Mesangial cell (primary cell): ENCODE measurements at places on chromosomes 2 and 18. TPM values are rescaled to one million over a fixed set of nuclear protein-coding genes. Genes with fewer than 3 reads are reported as not detected.

IHH gene
- total RNA-seq, result not detected in 2 replicates

C1QL2 gene
- total RNA-seq, result not detected in 2 replicates

CCDC150 gene
- 1.3 and 1.5 TPM in 2 replicates for total RNA-seq

HTR2B gene
- 0.33 and 2.0 TPM in 2 replicates for total RNA-seq

SULT1C2 gene
- total RNA-seq, result 1.5 and 7.7 TPM in 2 replicates

CTAGE1 gene
- not detected in 2 replicates for total RNA-seq

ANTXR1 gene
- total RNA-seq, result 23.1 and 40.9 TPM in 2 replicates

TMEM200C gene
- 0.16 and 1.0 TPM in 2 replicates for total RNA-seq

POTEC gene
- not detected in 2 replicates for total RNA-seq

NMUR1 gene
- 0.13 TPM in 1 of 2 replicates, not detected in the other for total RNA-seq

DNER gene
- 0.63 and 0.65 TPM in 2 replicates for total RNA-seq

SERPINB12 gene
- total RNA-seq, result not detected in 2 replicates

SLC4A5 gene
- total RNA-seq, result under 0.01 and 0.51 TPM in 2 replicates

HNMT gene
- total RNA-seq, result 0.33 and 1.6 TPM in 2 replicates

FAM110C gene
- total RNA-seq, result 0.33 and 2.9 TPM in 2 replicates

SCN2A gene
- under 0.01 and 0.89 TPM in 2 replicates for total RNA-seq

GPBAR1 gene
- total RNA-seq, result 0.13 and 0.16 TPM in 2 replicates

PTPRN gene
- total RNA-seq, result 0.49 and 0.63 TPM in 2 replicates

RAB27B gene
- 1.6 and 3.0 TPM in 2 replicates for total RNA-seq
